ENCODE measurements at places on chromosomes 3 and 15. TPM values are rescaled to one million over a fixed set of nuclear protein-coding genes. Genes with fewer than 3 reads are reported as not detected.

Gene SHF
- total RNA-seq: 2.2 TPM

DNA sequence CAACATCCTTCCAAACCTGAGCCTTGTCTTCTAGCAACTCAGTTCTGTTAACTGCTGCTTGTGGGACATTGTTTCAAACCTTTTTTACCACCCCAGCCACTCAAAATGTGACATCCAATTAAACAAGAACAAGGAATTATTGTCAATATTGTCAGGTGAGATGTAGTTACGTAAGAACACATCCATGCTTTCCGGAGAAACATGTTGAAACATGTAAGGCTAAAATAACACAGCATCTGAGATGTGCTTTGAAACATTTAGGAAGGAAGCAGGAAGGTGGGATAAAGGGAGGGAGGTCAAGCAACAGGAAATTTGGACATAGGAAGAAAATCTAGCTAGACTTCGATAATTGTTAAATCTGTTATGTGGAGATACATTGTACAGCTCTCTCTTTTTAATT is 50.9 kb upstream of the PRICKLE2 start:
- no peak overlapping the region for H3K27ac ChIP-seq
- H3K4me3 ChIP-seq: no peak overlapping the region
- H3K36me3 ChIP-seq: no peaks in the 10 kb centered on the region
- H3K27me3 ChIP-seq: no peaks in the 10 kb centered on the region
- no peaks in the 10 kb centered on the region for H3K4me1 ChIP-seq

DNA sequence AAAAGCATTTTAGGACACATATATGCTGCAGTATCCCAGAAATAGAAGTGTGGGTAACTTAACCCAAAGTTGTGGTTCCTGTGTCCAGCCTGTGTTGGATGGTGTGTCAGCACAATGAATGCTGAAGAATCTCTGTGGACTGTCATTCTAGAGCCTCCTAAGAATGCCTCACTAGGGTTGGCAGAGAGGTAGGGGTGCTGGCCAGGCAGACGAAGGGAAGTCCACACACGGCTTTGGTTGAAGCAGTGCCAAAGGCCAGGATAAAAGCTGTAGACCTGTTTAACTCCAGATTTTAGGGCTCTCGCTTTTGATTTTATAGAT is 43.7 kb upstream of the TIPARP start:
- no peak overlapping the region for H3K4me3 ChIP-seq
- peak overlapping the region; percentile 66 for H3K27ac ChIP-seq
- no peak for DNase-seq
- no peaks in the 10 kb centered on the region for H3K27me3 ChIP-seq
- peaks cover 17% of the 10 kb centered on the region for H3K4me1 ChIP-seq

Gene TPRA1
- total RNA-seq: 29.2 TPM

GRCh38 chr15:68991723-68992122 is 22.8 kb upstream of the NOX5 start:
- DNase-seq: no peak
- H3K4me1 ChIP-seq: no peaks in the 10 kb centered on the region
- H3K36me3 ChIP-seq: no peaks in the 10 kb centered on the region
- H3K27ac ChIP-seq: no peak overlapping the region
- H3K4me3 ChIP-seq: no peak overlapping the region
- no peaks in the 10 kb centered on the region for H3K27me3 ChIP-seq

GRCh38 chr15:73389539-73389938 is 20.8 kb upstream of the HCN4 start:
- H3K27me3 ChIP-seq: no peaks in the 10 kb centered on the region
- no peak overlapping the region for H3K27ac ChIP-seq
- no peaks in the 10 kb centered on the region for H3K36me3 ChIP-seq
- no peaks in the 10 kb centered on the region for H3K4me1 ChIP-seq
- no peak overlapping the region for H3K4me3 ChIP-seq

- no peaks in the 10 kb centered on the region for H3K27me3 ChIP-seq
- H3K4me3 ChIP-seq: no peak overlapping the region
- peak; percentile 34 for DNase-seq
Observed at GRCh38 chr3:176939022-176939817, 258.1 kb downstream of the TBL1XR1 start.

- no peak for DNase-seq
- H3K36me3 ChIP-seq: no peaks in the 10 kb centered on the region
- H3K4me3 ChIP-seq: no peak overlapping the region
- H3K4me1 ChIP-seq: peaks cover 20% of the 10 kb centered on the region
Observed at GRCh38 chr15:51739061-51739712, 1.7 kb upstream of the LYSMD2 start.

DNA sequence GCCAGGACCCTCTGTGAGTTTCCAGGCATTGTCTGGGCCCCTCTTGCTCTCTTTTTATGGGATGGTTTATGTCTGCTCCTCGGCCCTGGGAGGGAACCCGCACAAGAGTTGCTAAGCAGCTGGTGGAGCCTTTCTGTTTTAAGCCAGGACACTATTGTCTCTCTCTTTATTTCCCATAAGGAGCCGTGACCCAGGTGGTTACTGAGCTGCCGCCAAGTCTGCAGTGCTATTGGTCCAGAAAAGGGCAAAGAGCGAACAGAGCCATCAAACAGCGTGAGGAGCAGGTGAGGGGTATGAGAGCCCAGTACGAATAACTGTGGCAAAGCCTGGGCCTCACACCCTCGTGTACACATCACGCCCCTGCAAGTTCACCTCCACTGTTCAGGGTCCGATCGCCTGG is 280.2 kb downstream of the SHQ1 start:
- H3K27me3 ChIP-seq: no peaks in the 10 kb centered on the region
- H3K36me3 ChIP-seq: no peaks in the 10 kb centered on the region
- H3K4me3 ChIP-seq: no peak overlapping the region
- H3K4me1 ChIP-seq: no peaks in the 10 kb centered on the region
- H3K27ac ChIP-seq: no peak overlapping the region

- H3K27ac ChIP-seq: no peak overlapping the region
- no peak for DNase-seq
- H3K36me3 ChIP-seq: no peaks in the 10 kb centered on the region
- no peak overlapping the region for H3K4me3 ChIP-seq
- H3K4me1 ChIP-seq: no peaks in the 10 kb centered on the region
Observed at GRCh38 chr3:4895838-4896237, 83.4 kb upstream of the BHLHE40 start.

DNA sequence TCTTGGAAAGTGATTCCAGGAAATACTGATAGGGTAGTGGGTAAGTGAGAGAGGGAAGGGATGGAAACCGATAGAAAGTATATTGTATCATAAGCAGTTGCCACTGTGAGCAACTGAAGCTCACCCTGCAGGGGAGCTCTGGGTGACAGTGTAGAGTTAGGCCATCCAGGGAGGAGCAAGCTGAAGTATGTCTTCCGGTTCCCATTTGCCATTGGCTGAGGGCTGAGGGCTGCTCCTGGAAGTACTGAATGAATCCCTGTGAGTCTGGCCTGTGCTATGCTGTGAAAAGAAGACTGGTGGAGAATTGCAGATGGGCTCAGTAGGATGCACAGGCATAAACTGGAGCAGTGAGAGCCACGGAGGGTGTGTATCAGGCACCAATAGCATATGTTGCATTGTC is 348.3 kb downstream of the MFSD1 start:
- H3K27me3 ChIP-seq: no peaks in the 10 kb centered on the region
- DNase-seq: no peak
- no peaks in the 10 kb centered on the region for H3K36me3 ChIP-seq
- no peak overlapping the region for H3K27ac ChIP-seq

Gene BSN
- 0.20 TPM for total RNA-seq

DNA sequence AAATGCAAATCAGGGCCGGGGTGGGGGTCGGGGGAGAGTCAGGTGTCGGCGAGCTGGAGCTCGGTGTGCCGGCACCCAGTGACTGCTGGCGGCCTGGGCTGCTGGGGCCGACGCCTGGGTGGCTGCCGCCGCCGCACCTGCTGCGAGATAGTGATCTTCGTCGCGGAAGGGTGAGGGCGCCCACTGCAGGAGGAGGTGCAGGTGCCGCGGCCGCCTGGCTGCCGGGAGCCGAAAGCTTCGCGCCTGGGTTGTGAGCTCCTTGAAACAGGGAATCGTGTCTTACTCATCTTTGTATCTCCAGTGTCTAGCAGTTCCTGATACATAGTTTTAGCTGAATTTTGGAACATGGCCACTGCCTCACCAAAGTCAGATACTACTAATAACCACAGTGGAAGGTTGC is 64.0 kb upstream of the CPOX start:
- H3K27ac ChIP-seq: no peak overlapping the region
- H3K27me3 ChIP-seq: no peaks in the 10 kb centered on the region
- H3K36me3 ChIP-seq: no peaks in the 10 kb centered on the region
- H3K4me1 ChIP-seq: no peaks in the 10 kb centered on the region

DNA sequence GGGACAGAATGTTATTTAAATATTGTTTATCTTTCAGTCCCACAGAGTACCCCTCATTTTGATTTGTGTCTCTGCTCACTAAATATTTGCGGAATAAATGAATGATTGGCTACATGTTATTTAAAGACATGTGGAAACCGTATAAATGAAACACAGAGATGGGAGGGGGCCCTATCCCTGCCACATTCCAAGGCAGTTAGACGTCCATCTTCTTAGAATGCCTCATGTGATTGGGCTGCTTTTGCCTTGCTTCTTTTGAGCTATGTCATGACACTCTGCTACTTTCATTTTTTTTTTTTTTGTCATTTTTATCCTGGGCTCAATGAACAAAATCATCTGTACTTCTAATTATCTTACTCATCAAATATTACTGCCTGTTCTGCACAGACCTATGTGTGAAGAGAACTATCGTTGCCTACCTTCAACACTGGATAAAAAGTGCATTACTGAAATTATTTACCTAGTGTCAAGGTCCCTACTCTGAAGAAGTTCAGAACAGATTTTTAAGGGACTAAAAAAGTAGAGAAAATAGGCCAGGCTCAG is 83.9 kb upstream of the FAM98B start:
- no peak for DNase-seq
- H3K27me3 ChIP-seq: no peaks in the 10 kb centered on the region
- H3K27ac ChIP-seq: no peak overlapping the region
- no peak overlapping the region for H3K4me3 ChIP-seq

DNA sequence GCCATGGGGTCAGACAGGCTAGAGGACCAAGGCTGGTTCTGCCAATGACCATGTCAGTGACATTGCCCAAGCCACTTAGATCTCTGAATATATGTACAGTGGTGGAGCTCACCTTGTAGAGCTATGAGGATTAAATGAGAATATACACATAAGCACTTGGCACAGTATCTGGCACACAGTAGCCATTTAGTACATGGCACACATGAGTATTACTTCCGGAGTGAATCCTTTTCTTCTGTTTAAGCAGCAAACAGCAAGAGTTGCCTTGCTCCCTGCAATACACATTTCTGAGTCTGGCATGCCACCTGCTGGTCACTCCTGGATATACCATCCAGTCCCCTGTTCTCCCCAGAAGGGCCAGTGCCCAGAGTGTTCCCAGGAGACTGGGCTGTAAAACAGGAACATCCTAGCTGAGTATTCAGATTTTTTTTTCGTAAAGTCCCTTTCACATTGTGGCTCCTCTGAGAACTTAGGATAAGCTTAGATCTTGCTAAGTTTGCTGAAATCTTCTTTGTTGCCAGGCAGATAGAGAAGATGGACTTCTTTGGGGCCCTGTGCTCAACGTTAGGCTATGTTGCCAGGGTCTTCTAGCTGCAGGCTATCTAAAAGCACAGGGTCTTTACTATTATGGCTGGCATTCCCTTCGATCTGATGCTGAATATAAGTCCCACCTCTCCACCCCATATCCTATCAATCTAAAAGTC is 203.4 kb downstream of the ADAMTS9 start:
- peaks cover 2% of the 10 kb centered on the region for H3K4me1 ChIP-seq
- H3K27me3 ChIP-seq: no peaks in the 10 kb centered on the region
- no peak overlapping the region for H3K27ac ChIP-seq

DNA sequence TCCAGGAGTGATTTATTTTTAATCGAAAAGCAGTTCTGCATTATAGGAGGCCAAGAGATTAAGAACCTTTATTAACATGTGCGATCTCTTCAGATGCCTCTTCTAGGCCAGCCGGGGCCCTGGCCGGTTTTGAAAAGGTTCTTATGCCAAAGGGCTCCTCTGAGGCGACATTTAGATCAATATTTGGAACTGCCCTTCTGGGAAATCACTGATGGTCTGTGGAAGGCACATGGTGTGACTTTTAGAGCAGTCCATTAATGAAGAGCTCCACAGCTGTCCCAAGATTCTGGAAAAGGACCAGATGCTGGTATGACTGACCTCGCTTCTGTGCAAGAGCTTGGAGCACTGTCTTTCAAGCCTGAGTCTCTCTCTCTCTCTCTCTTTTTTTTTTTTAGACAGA is 19.7 kb downstream of the MGLL start:
- peak overlapping the region; percentile 43 for H3K27ac ChIP-seq
- no peak overlapping the region for H3K4me3 ChIP-seq
- peaks cover 35% of the 10 kb centered on the region for H3K4me1 ChIP-seq
- no peaks in the 10 kb centered on the region for H3K36me3 ChIP-seq
- DNase-seq: no peak

- peaks cover 50% of the 10 kb centered on the region for H3K4me1 ChIP-seq
- no peaks in the 10 kb centered on the region for H3K27me3 ChIP-seq
- DNase-seq: no peak
- H3K36me3 ChIP-seq: peaks cover 4% of the 10 kb centered on the region
- H3K4me3 ChIP-seq: no peak overlapping the region
- no peak overlapping the region for H3K27ac ChIP-seq
Observed at GRCh38 chr3:12924437-12924836, 83.1 kb upstream of the RPL32 start.

Gene DPPA4
- not detected for total RNA-seq

DNA sequence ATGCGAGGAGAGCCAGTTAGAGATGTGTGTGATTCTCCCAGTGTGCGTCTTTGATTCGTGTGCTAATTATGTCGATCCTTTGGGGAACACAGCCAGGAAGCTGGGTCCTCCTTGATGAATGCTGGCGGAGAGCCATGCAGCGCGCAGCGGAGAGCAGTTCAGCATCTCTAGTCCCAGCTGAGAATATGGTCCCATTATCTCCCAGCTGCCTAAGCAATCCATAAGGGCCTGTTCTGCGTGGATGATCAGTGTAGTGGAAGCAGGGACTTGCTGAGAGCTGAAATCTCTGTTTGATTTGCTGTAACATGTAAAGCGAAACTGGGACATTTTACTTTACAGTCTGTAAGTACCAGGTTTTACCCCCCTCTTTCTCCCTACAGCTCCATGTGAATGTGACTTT is 412.7 kb downstream of the CNTN4 start:
- no peak for DNase-seq
- H3K27me3 ChIP-seq: no peaks in the 10 kb centered on the region
- no peak overlapping the region for H3K27ac ChIP-seq
- H3K4me1 ChIP-seq: no peaks in the 10 kb centered on the region
- H3K4me3 ChIP-seq: no peak overlapping the region
